ENCODE measurements at places on chromosomes 6 and 20.
A peak's percentile ranks its signal among the peaks of the same experiment; 100 is the strongest.

- no peak for ATAC-seq
These were observed 24.4 kb downstream of the QKI start for GRCh38 chr6:163438940-163439335.

DNA sequence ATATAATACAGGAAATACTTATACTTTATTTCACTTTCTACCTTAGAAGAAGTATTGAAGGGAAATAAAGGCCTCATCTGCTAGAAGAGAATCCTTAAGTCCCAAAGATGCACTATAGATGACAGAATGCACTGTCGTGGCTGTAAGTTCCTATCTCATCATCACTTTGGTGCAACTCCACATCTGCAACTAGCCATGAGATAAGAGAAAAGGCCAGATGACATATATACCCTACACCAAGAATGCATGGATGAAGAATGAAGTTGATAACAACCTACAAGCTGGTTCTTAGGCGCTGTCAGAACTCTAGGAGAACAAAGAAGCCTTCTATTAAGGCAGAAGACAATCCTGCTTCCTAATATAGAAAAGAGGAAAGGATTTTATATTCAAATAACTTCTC lies 11.6 kb upstream of the PLN start:
- ATAC-seq = no peak

GRCh38 chr6:814378-815347 lies 121.7 kb upstream of the EXOC2 start:
- ATAC-seq = no peak

GRCh38 chr6:42453031-42453653 lies 1.4 kb upstream of the TRERF1 start:
- peak; percentile 79 for ATAC-seq
